ENCODE measurements at places on chromosomes 3 and 15. TPM values are rescaled to one million over a fixed set of nuclear protein-coding genes. Genes with fewer than 3 reads are reported as not detected.

DNA sequence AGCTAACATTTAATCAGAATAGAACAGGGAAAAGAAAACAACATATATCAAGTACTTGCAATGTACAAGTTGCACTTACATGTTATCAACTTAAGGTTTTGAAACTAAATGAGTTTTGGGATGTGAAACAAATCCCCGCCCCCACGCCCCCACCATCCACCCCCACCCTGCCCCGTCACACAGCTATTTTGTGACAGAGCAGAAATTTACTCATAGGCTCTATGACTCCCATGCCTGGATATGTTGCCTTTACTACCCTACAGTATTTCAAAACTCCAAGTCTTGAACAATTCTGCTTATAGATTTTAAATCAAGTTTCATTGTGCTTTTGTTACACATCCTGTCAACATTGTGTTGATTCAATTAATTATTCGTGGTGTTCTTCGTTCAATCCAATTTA, 18.1 kb upstream of the IL1RAP start:
- DNase-seq = no peak

GRCh38 chr3:102577082-102577789, 142.4 kb downstream of the ZPLD1 start:
- no peak for DNase-seq

The CFAP161 gene
- 0.40 TPM for polyA plus RNA-seq

- no peak for DNase-seq
Measured at GRCh38 chr15:75835990-75836958, 7.0 kb upstream of the UBE2Q2 start.

DNA sequence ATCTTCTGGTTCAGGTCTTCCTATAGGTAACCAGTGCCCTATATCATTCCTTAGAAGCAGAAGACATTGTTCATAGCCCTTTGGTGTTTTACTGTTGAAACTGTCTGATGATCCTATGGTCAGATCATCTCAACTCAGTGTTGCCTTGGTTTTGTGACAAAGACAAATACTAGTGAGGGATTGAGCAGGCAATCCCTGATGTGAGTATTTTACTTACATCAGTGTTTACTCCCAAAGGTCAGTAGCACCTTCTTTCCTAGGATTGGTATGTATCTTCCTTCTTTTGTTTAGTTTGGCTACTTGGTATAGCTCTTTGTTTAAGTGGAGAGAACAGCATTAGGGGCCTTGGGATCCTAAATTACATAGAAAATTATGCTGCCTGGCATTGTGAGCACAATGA, 41.1 kb downstream of the BBS4 start:
- DNase-seq = no peak

DNA sequence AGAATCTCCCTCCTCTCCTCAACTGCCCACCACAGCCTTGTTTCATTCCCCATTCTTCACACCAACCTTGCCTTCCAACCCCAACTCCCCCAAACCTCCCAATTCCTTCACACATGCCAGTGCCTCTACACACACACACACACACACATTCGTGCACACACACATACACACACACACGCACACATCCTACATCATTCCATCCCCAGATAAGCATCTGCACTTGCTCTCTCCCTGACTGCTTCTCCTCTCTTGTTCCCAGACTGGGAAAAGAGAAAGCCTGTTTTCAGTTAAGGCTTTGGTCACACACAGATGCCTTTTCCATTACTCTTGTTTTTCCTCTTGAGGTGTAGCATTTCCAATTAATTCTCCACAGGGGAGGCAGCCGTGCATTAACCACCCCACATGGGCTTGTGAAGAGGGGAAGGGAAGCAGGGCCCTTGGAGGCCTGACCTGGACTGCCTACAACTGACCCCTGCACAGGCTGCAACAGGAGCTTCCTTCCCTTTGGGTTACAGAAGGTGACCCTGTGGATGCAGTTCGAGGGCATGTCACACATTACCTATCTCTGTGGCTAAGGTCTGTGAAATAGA, 32.0 kb upstream of the BOC start:
- DNase-seq = no peak

- peak; percentile 19 for DNase-seq
Measured at GRCh38 chr3:121768452-121768851, 18.9 kb upstream of the GOLGB1 start.

- peak; percentile 51 for DNase-seq
Measured at GRCh38 chr15:64895285-64896065, 16.2 kb upstream of the ANKDD1A start.

DNA sequence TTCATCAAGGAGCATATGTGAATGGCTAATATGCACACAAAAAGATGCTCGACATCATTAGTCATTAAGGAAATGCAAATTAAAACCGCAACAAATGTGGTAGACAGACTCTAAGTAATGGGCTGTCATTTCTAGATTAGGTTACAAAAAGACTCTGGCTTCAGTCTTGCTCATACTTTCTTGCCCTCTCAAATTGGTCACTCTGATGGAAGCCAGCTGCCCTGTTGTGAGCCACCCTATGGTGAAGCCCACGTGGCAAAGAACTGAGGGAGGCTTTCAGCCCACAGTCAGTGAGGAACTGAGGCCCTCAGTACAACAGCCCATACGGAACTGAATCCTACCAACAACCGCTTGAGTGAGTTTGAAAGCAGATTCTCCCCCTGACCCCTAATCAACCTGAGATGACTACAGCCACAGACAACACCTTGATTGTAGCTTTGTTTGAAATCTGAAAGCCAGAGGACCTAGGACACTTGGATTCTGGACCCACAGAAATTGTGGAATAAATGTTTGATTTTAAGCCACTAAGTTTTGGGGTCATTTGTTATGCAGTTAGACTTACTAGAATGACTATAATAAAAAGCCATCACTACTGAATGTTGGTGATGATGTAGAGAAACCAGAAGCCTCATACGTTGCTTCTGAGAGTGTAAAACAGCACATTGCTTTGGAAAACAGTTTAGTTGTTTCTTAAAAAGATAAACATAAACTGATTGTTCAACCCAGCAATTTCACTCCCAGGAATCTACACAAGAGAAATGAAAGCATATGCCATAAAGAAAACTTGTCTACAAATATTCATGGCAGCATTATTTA, 45.7 kb downstream of the EHHADH start:
- no peak for DNase-seq

- no peak for DNase-seq
Measured at GRCh38 chr3:23232016-23232415, 28.9 kb downstream of the UBE2E2 start.

The DHFR2 gene
- 3.3 TPM for polyA plus RNA-seq

The SLC38A3 gene
- not detected for polyA plus RNA-seq

GRCh38 chr3:136247436-136247835, 2.7 kb upstream of the PCCB start:
- DNase-seq = no peak

All from naive B cell (primary cell).